ENCODE measurements at places on chromosomes 1 and 21.

GRCh38 chr1:21875621-21876063 is 61.5 kb downstream of the HSPG2 start:
- DNase-seq, result no peak

DNA sequence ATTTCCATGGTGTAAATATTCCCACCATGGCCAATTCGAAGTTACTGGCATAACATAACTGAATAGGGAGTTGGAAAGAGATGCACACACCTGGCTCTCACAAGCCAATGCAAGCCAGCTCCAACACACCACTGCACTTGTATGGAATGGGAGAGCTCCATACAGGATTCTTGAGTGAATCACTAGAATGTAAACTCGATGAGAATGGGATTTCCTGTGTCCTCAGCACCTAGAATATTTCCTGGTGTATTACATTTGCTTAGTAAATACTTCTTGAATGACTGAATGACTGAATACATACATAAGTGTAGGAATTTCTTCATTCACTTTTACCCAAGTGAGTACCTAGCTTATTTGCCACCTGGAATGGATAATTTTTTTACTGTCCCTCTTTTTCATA is 16.2 kb upstream of the PPIE start:
- no peak for DNase-seq

- DNase-seq, result no peak
These were observed 148.0 kb downstream of the PLA2G4A start for GRCh38 chr1:186976700-186977099.

DNA sequence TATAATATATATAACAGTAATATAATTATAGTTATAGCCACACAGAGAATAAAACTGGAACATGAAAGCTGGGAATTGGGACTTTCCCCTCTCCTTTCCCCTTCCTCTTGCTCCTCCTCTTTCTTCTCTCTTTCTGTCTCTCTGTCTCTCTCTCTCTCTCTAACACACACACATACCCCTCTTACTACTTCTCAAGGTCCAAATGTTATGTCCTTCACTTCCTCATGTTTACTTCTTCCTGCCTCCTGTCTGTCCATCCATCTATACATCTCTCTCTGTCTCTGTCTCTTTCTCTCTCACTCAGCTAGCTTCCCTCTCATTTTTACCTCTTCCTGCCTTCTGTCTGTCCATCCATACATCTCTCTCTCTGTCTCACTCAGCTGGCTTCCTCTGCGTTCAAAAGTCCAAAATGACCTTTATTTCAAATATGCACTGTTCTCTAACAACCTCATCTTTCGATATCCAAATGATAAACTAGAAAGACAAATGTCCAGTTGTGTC is 261.1 kb downstream of the SIPA1L2 start:
- DNase-seq, result no peak

DNA sequence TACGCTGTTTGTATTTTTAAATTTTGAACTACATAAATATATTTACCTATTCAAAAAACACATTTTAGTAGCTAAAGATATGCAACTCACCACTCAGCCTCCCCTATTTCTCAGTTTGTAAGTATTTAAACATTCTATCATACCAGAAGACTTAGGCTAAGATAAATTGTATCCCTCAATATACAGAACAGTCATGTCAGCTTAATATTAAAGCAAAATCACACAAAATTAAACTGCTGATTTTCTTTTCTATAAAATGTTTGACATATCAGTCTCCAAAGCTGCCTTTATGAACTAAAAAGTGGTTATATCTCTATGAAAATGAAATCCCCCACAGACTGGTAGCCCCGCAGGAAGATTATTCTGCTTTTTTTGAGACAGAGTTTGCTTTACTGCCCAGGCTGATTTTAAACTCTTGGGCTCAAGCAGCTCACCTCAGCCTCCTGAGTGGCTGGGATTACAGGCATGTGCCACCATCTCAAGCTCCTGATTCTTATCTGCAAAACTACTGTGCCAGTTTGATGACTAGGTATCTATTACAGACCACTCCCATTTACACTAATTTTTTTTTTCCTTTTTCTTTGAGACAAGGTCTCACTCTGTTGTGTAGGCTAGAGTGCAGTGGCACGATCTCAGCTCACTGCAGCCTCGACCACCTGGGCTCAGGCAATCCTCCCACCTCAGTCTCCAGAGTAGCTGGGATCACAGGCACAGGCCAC is 37.6 kb downstream of the NRDC start:
- DNase-seq, result no peak

All from WTC11 (cell line).